ENCODE measurements at places on chromosomes 2 and 18.

DNA sequence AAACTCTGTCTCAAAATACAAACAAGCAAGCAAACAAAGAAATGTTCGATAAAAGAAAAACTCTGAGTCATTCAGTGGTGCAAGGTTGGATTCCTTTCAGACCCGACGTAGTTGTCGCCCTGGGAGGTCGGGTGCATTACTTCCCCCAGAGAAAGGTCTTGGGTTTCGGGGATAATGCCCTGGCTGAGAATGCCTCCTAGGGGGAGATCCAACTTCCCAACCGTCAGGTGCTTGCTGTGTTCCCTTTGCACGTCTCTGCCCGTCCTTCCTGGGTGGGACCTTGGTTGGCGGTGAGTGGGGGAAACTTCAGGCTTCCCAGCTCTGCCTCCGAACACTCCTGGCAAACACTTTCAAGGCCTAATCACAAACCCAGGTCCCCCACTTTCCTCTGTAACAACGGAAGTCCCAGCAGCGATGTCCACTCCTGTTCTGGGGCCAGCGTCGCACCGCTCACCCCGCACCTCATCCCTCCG, 609 bp downstream of the TPGS2 start:
- DNase-seq = no peak

DNA sequence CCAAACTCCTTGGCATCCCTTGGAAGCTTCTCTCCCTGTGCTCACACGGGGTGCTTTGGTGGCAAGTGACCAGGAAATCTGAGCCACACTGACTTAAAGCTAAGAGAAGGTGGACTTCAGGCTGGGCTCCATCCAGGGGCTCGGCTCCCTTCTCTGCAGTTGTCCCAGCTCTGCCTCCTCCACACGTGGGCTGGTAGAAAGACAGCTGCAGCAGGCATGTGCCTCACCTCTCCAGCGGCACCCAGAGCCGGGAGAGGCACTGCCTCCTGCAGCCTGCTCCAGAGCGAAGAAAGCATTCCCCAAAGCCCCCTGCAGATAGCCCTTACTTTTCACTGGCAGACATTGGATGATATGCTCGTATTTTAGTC, 11.3 kb downstream of the KCNF1 start:
- DNase-seq = no peak

- DNase-seq = no peak
Observed at GRCh38 chr18:58177896-58178470, 134.0 kb downstream of the NEDD4L start.

DNA sequence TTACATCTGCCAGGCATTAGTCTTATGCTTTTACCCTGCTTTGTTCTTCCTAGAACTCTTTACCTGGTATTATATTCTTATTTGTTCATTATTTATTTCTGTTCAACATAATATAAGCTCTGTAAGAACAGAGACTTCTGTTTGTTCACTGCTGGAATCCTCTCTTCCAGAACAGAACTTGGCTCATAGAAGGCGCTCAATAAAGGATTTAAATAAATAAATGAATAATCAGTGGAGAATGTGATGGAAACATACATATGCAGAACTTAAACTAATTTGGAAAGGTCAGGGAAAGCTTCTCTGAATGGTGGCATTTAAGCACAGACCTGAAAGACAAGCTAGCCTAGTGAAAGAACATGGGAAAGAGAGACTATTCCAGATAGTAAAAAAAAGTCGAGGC, 24.3 kb downstream of the NCKAP1 start:
- no peak for DNase-seq

DNA sequence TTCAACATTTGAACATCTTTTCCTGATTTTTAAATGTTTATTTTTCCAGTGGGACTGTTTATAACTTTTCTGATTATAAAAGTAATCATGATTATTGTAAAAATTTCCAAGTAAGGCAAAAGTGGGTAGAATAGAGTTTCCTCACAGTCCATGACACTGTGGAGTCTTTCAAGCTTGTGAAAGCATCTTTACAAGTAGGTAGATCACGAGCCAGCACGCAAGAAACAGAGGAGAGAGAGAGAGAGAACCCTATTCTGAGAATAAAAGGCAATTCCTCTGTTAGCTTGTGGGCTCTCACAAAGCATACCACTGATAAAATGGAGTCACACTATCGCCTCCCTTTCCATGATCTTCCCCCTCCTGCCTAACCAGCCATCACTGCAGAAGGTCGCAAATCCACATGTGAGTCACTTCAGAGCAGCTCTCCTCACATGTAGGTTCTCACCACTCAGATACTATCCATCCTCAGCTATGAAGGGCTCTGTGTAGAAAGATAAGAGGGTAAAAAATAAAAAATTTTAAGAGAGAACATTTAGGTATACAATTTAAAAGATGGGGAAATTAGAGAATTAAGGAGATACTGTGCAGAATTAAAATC, 40.3 kb downstream of the AAK1 start:
- no peak for DNase-seq

GRCh38 chr18:22703883-22704585, 229.1 kb upstream of the RBBP8 start:
- DNase-seq = no peak

DNA sequence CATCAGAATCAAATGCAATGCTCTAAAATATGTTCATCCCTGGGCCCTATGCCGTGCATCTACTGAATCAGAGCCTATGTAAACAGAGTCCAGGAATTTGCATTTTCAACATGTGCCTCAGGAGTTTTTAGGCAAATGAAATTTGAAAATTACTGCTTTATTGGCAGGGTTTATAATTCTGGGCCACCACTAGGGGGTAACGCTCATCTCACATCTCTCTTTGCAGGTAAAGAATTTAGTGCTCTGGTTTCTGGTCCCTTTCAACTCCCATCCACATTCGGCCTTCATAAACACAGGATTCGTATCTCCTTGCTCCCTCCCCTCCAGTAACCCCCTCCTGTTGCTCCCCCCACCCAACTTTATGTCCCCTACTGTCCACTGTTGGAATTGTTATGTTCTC, 49.3 kb downstream of the LYPD6B start:
- no peak for DNase-seq

DNA sequence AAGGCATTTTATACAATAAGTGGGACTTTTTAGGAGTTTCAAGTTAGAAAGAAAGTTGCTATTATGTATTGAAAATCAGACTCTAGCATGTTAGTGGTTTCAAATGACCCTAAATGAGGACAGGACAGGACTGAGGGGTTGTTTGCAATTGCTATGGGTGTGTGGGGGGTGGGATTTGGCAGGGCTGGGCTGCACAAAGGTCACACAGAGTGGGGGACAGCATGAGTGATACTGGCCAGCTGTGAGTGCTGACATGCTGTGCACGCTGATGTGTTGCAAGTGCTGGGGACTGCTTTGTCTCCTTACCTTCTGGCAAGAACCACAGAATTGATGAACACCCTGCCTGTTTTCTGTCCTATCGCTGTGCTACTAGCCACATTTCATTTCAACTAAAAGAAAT, 29.8 kb downstream of the RNMT start:
- DNase-seq = no peak

DNA sequence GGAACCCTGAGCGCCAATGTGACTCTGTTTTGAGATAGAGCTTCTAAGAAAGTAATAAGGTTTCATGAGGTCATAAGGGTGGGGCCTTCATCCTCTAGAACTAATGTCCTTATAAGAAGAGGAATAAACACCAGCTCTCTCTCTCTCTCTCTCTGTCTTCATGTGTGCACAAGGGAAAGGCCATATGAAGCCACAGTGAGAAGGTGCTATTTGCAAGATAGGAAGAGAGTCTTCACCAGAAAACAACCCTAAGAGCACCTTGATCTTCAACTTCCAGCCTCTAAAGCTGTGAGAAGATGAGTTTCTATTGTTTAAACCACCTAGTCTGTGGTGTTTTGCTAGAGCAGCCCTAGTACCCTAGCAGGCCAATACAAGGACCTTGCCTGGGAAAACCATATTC, 55.8 kb downstream of the DOCK10 start:
- DNase-seq = no peak

DNA sequence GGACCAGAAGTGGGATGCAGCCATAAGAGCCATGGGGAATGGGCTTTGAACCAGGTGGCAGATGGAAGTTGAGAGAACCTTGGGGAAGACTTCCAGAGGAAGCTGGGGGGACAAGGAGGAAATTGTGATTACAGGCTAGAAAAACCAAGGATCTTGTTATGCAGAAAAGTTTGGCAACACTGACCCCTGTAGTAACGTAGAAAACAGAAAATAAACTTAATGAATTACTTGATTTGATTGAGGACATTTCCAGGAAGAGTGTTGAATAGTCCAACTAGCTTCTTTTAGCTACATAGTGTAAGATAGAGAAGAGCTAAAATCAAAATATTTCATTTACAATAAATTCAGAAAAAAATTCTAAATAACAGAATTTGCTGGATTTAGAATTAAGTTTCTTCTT, 91.9 kb upstream of the GPC1 start:
- no peak for DNase-seq

GRCh38 chr2:144495227-144496091, 24.5 kb downstream of the ZEB2 start:
- DNase-seq = no peak

DNA sequence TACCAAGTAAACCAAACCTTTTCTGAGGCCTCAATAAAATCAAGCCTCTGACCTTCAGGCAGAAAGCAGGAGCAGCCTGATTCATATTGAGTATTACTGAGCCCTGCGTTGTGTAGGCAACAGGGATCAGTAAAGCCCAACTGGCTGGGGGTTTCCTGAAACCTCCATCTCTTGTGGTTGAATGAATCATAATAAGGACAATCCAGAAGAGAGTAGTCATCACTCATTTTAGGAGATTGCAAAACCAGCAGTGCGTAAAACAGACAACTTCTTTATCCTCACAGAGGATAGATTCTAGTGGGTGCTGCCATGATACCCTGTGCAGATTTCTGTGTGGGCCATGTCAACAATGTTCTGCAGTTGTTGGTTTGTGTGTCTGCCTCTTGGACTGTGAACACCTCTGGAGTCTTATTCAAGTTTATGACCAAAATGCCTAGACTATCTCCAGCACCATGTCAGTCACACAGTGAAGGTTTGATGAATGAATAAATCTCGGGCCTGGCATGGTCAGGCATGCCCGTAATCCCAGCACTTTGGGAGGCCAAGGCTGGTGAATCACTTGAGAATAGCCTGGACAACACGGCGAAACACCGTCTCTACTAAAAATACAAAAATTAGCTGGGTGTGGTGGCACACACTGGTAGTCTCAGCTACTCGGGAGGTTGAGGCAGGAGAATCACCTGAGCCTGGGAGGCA, 51.8 kb upstream of the RAB27B start:
- DNase-seq = no peak

- no peak for DNase-seq
Observed at GRCh38 chr2:167988296-167988695, 259.1 kb downstream of the STK39 start.

DNA sequence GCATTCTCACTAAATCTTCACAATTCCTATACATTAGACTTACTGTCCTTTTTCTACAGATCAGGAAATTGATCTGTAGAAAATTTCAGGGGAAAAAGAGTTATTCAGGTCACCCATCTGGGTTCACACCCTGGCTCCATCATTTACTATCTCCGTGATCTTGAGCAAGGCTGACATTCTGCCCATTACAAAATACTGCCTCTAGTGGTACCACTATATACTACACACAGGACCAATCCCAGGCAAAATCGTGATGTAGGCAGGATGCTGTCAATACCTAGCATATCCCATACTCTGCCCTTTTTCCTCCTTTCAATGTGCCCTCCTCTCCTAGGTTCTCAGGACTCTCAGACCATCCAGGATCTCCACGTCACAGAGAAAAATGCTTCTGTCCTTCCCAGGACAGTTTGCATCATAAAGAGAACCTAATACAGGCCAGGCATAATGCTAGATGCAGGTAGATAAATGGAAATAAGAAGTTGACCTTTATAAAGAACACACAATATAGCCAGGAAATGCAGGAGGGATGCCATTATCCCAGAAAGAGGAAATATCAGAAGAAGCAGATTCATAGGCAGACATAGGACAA, 101.9 kb downstream of the CDH20 start:
- peak; percentile 9 for DNase-seq

GRCh38 chr2:167157523-167157922, 269.2 kb downstream of the XIRP2 start:
- DNase-seq = no peak

- DNase-seq = no peak
Observed at GRCh38 chr2:73975731-73976130, 9.0 kb upstream of the TET3 start.

DNA sequence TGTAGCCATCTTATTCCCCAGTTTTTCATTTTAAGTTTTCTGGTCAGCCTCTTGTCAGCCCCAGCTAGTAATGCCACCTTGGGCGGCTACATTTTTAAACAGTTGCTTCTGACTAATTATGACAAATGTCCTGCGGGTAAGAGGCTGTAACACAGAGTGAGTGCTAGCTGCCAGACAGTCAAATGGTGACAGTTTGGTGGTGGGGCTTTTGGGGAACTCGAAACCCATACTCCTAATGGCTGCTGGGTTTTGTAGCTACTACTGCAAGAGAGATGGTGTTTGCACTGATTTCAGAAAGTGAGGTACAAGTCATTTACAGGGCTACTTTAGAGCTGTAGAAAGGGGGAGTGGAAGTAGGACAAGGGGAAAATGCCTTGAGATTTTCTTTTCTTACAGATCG, 48.2 kb downstream of the ZCCHC2 start:
- DNase-seq = no peak

- DNase-seq = no peak
Observed at GRCh38 chr2:71477231-71477691, 23.9 kb downstream of the DYSF start.

Data from endothelial cell (in vitro differentiated cells).